Dermis blood vessel endothelial cell (primary cell): ENCODE measurements at places on chromosomes 5 and 9. TPM values are rescaled to one million over a fixed set of nuclear protein-coding genes. Genes with fewer than 3 reads are reported as not detected.

DNA sequence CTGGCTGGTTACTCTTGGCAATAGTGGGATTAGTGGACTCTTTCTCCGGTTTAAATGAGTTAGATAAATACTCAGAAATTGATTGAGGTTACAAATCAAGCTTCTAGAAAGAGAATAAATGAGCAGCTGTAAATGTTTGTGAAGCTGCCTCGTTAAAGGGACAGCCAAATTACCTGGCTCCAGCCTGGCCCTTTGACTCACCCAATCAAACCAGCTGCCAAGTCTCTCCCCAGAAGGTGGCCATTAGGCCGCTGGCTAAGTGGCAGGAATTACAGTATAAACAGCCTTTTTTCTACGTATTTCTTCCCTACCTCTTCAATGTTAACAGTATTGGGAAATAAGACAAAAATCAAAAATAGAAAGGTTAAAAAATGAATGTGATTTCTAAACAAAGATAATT, 46.0 kb upstream of the SRFBP1 start:
- no peak for DNase-seq

DNA sequence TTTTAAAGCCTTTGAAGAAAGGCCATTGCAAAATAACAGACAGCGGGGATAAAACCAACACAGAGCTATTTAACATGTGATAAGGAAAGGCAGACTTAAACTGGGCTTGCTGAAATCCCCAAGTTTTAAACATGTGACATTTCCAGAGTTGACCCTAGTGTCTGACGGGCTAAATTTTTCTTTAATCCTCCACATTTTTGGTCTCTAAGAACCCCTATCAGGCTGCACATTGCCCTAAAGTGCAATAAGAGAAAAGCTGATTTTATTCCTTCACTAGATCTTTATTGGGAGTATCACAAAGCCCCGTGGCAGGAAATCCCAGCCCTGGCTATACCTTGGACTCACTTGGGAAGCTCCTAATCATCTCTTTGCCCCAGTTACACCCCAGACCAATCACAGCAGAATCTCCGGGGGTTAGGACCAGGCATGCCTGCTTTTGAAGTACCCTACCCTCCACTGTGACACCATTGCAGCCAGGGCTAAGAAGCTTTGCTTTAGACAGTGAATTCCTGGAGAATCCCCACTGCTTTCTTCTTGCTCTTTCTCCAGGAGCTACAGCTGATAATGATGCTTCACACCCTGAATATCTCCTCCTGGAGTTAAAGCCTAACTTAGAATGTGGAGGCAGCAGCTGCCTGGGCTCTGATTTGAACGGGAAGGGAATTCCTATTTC, 20.1 kb upstream of the COL15A1 start:
- no peak for DNase-seq

GRCh38 chr9:74946686-74947085, 6.0 kb downstream of the C9orf40 start:
- no peak for DNase-seq

Gene ADAMTSL1
- 6.0 and 15.8 TPM in 2 replicates for total RNA-seq

Gene DRD1
- not detected in 2 replicates for total RNA-seq

Gene FOXD4L5
- 0.09 TPM in 1 of 2 replicates, not detected in the other for total RNA-seq

Gene BOD1
- 60.2 and 61.3 TPM in 2 replicates for total RNA-seq
